ENCODE measurements at places on chromosomes 16 and 17.

GRCh38 chr16:56950881-56951771 is 10.6 kb upstream of the CETP start:
- DNase-seq, result peak; percentile 75

DNA sequence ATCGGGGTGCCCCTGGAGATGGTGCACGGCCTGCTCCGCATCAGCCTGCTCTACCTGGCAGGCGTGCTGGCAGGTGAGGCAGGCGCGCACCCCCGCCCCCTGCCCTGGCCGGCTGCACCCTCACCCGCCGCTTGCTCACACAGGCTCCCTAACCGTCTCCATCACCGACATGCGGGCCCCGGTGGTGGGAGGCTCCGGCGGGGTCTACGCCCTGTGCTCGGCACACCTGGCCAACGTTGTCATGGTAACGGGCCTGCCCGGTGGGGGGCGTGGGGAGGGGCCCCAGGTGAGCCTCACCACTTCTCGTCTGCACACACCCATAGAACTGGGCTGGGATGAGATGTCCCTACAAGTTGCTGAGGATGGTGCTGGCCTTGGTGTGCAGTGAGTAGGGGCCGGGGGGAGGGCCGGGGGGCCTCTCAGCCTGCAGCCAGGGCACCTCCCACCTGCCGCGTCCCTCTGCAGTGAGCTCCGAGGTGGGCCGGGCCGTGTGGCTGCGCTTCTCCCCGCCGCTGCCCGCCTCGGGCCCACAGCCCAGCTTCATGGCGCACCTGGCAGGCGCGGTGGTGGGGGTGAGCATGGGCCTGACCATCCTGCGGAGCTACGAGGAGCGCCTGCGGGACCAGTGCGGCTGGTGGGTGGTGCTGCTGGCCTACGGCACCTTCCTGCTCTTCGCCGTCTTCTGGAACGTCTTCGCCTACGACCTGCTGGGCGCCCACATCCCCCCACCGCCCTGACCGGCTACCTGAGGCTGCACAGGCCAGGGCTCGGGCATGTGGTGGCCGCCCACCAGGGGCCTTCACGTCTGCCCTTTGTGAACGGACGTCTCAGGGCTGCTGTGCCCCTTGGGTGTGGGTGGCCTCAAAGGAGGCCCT is 2.1 kb downstream of the RHBDL1 start:
- no peak for DNase-seq

GRCh38 chr16:71709229-71709781 is 15.2 kb downstream of the PHLPP2 start:
- DNase-seq, result no peak

GRCh38 chr16:52497067-52497816 is 49.7 kb downstream of the TOX3 start:
- no peak for DNase-seq

DNA sequence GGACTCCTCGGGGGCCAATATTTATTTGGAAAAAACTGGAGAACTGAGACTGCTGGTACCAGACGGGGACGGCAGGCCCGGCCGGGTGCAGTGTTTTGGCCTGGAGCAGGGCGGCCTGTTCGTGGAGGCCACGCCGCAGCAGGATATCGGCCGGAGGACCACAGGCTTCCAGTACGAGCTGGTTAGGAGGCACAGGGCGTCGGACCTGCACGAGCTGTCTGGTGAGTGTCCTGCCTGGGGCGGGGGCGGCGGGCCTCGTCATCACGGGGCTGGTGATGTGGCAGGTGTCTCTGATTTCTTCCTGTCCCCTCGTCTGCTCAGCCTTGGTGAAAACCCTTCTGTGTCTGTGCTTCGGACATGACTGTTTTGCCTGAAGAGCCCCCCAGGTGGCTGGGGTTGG is 5.7 kb downstream of the METRNL start:
- no peak for DNase-seq

DNA sequence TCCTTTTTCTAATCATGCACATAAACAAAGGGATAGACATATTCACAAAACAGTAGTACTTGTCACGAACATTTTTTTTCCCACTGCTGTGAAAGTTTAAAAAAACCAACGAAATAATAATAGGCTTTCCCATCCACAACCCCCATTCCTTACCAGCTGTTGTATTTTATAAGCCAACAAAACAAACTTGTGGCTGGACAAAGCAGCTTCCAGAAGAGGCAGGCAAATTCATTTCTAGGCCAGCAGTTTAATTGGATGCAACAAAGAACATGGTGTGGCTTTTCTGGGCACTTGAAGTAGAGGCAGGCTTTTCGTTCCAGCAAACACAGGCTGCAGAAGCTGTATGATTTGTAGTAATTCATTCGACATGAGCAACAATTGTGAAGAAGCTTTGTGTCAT is 56.0 kb upstream of the FAM20A start:
- no peak for DNase-seq
